ENCODE measurements at places on chromosomes 13 and 19.
A peak's percentile ranks its signal among the peaks of the same experiment; 100 is the strongest.

GRCh38 chr13:44317752-44318151 is 55.9 kb upstream of the SERP2 start:
- DNase-seq: no peak

GRCh38 chr13:43434191-43434590 is 352.6 kb downstream of the ENOX1 start:
- DNase-seq: no peak

DNA sequence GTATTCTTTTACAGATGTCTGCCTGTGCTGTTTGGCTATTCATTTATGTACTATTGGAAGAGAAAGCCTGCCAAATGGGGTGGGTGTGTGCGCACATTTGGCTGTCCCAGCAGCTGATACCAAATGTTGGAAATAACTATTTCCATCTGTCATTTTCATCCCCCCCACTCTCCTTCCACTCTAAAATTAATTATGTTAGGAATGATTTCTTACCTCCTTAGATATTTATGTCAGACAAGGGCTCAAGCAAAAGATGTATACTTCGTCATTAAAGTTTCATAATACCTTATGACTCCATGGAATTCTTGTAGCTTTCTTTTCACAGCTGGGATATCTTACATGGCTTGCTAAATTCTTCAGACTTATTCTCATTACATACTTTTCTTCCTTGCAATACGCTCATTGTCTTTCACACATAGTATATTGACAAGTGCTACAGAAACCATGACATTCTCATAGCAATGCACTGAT is 18.6 kb downstream of the ITM2B start:
- no peak for DNase-seq

DNA sequence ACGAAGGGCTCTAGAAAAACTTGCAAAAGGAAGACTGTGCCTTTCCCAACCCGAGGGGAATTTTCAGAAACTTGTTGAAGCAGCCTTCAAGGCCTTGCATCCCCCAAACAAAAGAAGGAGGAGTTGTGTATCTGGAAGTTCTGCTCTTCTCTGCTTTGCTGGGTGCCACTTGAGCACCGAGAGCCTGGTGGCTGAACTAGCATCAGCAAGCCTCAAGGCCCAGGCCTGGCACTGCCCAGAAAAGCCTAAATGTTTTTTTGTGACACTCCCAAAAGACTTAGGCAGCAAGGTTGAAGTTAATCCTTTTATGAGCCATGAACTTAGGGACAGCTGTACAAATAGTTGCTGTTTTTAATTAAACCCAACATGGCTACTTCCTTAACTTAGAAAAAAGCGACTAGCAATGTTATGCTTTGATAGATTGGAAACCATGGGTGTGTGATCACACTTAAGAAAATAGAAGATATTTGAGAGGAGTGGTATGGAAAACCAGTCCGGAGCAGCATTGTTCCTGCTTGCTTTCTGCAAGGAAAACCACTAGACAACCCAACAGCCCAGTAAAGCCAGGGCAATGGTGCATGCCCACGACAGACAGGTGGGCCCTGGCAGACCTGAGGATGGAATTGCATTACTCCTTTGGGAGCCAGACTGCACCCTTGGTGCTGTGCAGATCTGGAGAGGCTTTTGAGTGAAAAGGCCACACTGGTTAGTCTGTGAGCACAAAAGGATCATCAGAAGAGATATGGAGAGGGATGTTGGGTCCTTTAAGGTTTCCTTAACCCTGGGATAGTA is 788 bp upstream of the DLEU7 start:
- DNase-seq: no peak

DNA sequence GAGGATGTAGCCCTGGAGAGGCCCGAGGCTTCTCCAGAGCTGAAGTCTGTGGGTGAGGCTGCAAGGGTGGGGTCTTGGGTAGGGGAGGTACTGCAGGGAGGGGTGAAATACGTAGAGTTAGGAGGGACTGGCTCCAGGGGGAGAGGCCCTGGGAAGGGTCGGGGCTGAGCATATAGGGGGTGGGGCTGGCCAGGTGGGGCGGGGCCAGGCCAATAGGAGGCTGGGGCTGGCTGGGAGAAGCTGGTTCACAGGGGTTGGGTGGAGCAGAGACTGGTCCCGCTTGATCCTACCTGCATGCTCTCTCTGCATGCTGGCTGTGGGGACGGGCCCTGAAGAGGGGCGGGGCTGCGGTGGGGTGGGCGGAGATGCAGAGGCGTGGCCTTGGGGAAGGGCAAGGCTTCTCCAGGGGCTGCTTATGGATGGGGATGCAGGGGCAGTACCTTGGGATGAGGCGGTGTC is 51.9 kb downstream of the CELF5 start:
- no peak for DNase-seq

DNA sequence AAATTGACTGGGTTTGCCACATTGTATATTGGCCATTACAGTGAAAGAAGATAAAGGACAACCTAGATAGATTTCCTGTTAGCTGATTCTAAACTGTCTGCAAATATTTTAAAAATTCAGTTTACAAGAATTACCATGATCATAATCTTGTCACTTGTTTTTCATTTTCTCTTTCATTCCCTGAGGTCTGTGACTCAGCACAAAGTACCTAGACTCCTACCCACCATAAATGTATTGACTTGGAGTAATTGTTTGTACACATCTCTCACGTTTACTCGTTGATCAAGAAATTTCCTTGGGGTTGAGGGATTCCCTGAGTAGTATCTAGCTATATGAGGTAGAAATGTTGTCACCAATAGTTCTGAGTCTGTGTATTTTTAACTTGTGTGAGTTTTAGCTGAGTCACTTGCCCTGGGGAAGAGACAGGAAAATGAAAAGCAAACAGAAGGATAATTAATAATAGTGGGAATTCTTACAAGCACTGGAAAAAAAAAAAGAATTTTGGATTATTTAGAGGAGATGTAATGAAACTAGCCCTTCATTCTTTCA is 299.2 kb upstream of the DACH1 start:
- no peak for DNase-seq

DNA sequence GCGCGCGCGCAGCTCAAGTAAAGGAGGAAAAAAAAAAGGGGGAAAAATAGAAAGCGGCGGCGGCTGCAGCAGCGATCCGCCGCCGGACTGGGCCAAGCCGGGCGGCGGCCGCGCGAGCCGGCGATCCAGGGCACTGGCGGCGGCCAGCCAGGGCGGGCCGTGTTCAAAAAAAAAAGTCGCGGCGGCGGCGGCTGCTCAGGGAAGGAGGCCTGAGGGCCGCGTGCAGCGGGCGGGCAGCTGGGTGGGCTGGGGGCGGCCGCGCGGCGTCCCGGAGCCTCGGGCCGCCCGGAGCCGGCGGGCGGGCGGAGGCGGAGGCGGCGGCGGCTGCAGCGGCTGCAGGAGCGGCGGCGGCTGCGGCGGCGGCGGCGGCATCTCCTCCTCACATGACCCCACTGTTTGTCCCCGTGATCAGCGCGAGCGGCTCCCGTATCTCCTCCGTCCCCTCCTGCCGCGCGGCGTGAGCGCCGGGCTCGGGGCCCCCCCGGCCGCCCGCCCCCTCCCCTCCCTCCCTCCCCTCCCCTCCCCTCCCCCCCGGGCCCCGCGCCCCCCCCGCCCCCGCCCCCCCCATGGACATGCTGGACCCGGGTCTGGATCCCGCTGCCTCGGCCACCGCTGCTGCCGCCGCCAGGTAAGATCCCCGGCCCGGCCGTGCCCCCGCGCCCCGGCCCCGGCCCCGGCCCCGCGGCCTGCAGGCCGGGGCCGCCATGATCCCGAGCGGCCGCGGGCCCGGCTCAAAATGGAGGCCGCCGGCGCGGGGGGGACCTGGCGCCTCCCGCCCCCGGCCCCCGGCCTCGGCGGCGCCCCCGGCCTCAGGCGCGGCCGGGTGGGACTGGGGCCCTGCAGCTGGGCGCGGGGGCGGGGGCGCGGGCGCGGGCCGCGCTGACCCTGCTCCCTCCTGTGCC is at the start of gene USF2:
Gene USF2 (plus strand): TSS at position 427 of the 902 bp plus-strand sequence. CDS start 140 bp downstream, at position 567.
- peak; percentile 36 for DNase-seq

- DNase-seq: no peak
Measured at GRCh38 chr13:51235186-51235585, 13.0 kb downstream of the FAM124A start.

- no peak for DNase-seq
Measured at GRCh38 chr13:93522501-93522900, 295.9 kb downstream of the GPC6 start.

DNA sequence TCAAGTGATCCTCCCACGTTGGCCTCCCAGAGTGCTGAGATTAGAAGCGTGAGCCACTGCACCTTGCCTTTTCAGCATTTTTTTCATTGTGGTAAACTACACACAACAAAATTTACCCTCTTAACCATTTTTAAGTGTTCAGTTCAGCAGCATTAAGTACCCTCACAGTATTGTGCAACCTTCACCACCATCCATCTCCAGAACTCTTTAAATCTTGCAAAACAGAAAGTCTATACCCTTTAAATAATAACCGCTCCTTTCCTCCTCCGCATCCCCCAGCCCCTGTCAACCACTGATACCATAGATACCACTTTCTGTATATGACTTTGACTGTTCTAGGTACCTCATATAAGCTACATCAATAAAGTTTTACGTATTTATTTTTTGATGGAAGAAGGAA is 20.8 kb upstream of the CASP14 start:
- DNase-seq: peak; percentile 77

GRCh38 chr19:4386041-4386782 is 14.1 kb downstream of the SH3GL1 start:
- DNase-seq: no peak

GRCh38 chr19:51694318-51695085 is 1.4 kb downstream of the SPACA6 start:
- DNase-seq: no peak

DNA sequence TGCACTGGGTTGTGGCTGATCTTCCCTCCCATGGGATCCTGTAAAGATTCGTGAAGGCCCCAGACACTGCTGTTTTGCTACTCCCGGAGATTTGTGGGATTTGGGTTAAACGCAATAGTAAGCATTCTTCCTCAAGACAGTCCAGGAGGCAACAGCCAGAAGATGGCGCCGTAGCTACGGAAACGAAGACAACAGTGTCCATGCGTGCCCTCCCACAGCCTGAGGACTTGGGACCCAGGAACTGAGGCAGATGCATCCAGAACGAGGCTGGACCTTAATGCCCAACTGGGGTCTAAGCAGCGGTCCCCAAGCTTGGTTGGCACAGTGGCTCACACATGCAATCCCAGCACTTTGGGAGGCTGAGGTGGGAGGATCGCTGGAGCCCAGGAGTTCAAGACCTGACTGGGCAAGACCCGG is 57.6 kb upstream of the ZNF507 start:
- DNase-seq: peak; percentile 77

GRCh38 chr19:50334741-50335421 is 5.7 kb upstream of the KCNC3 start:
- DNase-seq: no peak

GRCh38 chr19:7224209-7224686 is 70.0 kb downstream of the INSR start:
- DNase-seq: no peak

- DNase-seq: no peak
Measured at GRCh38 chr19:53882391-53883050, 524 bp downstream of the PRKCG start.

GRCh38 chr19:35279985-35280821 is 2.1 kb upstream of the HAMP start:
- DNase-seq: no peak

DNA sequence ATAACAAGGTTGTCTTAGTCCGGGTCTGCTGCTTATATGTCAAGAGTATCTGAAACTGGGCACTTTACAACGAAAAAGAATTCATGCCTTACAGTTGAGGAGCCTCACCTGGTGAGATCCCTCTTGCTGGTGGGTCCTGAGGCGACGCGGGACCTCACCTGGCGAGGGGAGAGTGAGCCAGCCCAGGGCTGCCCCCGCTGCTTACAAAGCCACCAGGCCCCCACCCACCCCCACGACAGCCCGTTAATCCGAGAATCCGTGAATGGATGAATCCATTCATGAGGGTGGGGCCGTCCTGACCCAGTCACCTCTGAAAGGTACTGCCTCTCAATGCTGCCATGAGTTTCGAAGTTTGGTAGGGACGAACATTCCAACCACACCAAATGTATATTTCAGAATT is 54.0 kb upstream of the F7 start:
- no peak for DNase-seq

- no peak for DNase-seq
Measured at GRCh38 chr19:55588738-55589137, 8.1 kb upstream of the ZNF579 start.

- DNase-seq: no peak
Measured at GRCh38 chr19:6736917-6737283, 480 bp downstream of the GPR108 start.

DNA sequence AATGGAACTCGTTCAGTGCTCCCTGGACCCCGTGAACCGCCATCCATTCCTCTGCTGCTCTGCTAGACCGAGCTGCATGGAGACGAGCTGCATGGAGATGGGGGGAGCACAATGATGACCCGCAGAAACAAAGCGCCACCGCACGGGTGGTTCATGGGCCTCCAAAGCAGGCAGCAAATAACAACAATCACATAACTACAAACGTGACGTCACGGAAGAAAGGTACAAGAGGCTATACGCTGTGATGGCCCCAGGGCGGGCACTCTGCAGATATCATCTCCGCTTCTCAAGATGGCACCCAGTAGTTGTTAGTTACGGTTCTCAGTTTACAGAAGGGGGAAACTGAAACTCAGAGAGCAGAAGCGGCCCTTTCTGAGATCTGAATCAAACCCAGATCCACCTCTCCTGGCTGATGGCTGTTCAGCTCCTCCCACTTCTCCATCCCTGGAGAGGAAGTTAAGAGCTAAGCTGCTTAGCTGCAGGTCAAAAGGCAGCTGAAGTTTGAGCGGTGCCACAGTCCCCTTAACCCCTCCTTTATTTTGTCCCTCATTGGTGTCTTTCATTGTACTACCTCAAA is 1.7 kb downstream of the ATP13A1 start:
- peak; percentile 99 for DNase-seq

DNA sequence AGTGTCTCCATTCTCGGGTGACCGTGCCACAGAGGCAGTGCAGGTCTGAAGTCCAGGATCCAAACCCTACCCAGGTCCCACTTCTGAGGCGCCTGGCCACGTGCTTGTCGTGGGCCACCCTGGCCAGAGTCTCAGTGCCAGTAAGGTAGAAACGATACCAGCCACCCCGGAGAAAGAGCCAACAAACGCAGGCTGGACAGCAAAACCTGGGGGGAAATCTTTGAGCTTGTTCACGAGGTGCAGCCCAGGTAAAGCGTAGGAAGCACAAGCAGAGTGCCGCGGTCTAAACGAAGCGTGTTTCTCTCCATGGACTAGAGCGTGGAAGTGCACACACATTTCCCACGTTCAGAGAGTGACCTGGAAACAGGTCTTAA is 95.6 kb downstream of the ATP11A start:
- DNase-seq: no peak

- DNase-seq: peak; percentile 66
Measured at GRCh38 chr13:32340914-32341313, 25.6 kb downstream of the BRCA2 start.

Data from MV-4-11 (cell line).